ENCODE measurements at places on chromosomes 16 and 17.

DNA sequence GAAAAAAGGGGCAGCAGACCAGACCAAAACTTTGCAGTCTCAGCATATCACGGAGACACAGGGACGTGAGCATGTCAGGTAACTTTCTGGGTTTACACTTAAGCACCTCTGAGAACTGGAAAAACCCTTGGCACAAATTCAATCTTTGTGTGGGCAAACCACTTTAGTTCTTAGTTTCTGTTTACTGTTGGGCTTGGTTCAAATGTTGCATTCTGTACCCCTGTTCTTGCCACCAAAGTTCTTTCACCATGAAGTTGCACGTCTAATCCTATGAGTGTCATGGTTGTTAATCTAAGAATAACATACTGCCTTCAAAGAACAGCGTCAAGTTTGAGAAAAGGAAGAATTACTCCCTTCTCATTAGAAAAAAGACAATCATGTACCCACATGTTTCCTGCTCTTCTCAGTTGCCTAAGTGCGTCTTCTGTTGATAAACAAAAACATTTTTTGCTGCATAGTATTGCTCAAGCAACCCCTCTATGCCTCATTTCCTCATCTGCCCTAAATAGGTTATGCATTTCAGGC lies 11.6 kb downstream of the KRT33A start:
- no peak for DNase-seq

- no peak for DNase-seq
Observed at GRCh38 chr17:50221266-50221863, 19.9 kb upstream of the COL1A1 start.

DNA sequence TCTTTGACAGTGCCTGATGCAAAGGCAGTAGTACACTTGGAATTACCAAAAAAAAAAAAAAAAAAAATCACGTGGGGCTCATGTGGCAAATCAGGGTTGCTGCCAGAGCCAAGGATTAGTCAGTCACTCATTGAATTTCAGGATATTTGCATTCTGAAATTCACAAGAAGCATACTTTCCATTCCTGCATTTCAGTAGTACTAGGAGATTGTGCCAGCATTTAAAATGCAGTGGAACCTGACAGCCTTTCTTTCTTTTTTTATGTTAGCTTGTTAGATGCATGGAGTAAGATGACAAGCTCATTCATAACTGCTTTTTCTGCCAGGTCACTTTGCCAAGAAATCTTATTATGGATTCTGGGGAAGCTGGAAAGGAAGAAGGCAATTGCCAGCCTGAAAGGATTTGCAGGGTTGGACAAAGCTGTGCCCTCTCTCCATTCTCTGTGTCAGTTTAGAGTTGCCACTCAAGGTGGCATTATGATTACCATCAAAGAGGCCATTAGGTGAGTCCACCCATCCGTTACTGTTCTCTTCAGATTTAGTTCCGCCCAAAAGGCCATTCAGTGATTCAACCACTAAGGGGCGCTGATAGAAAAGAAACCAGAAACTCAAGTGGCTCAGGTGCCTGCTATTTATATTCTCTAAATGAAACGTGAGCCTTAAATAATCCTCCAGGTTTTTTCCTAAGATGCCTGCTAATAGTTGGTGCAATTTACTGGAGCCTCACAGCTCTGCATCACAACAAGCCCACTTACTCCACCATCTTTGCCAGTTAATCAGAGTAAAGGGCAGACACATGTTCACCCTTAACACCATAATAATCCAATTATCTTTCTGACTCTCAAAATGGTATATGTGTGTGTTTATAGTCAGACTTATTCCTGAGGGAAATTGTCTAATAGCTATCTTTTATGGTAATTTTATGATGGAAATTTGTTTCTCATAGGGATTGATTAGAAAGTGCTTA lies 59.0 kb downstream of the TANGO6 start:
- DNase-seq, result no peak

DNA sequence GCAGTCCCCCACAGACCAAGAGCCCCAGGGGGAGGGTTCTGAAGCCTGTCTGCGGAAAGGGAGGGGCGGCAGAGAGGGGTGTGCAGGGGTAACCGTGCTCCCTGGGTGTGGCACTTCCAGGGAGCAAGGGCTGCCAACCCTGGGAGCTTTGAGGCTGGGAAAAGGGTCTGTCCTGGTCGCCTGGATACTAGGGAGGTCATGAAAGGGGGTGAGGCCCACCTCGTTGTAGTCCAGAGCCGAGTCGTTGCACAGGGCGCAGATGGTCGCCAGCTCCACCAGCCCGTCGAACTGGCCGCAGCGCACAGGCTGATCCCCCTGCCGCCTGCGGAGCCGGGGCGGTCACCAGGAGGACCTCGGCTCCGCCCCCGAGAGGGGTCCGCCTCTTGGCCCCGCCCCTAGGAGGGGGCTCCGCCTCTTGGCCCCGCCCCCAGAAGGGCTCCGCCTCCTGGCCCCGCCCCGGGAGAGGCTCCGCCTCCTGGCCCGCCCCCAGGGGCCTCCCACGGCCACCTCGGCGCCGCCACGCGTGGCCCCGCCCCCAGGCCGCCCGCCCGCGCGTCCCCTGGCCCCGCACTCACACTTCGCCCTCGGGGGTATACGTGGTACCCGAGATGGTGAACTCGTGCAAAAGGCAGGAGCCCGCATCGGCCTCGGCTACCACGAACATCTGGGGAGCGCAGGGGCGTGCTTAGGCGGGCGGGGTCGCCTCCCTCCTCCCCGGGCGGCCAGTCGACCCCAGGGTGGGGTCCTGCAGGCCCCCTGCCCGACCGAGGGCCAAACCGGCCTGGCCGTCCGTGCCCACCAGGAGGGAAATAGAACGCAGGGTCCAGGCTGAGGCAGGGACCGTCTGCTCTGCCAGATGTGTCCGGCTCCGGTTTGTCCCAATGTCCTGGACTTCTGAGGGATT lies 19.5 kb downstream of the ATP2A3 start:
- DNase-seq, result no peak

GRCh38 chr17:3271072-3271848 lies 26.9 kb downstream of the OR3A1 start:
- no peak for DNase-seq

GRCh38 chr17:57560319-57560705 lies 184.8 kb downstream of the CCDC182 start:
- no peak for DNase-seq

- DNase-seq, result no peak
Observed at GRCh38 chr17:61555127-61555566, 35.9 kb downstream of the NACA2 start.

DNA sequence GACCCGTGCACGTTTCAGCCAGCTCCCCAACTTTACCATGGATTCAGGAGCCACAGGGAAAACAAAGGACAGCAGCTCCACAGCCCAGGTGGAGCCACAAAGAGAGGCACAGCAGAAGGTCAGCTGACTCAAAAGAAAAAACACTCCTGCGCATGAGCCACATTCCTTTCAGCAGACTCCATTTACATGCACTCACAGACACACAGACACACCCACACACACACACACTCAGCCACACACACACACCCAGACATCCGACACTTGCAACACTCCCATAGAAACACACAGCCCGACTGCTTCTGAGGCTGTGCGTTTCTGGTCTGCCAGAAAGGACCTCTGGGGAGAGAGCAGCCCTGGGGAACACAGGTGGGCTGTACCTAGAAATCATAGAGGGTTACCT lies 2335.5 kb downstream of the TP53TG3F start:
- no peak for DNase-seq

DNA sequence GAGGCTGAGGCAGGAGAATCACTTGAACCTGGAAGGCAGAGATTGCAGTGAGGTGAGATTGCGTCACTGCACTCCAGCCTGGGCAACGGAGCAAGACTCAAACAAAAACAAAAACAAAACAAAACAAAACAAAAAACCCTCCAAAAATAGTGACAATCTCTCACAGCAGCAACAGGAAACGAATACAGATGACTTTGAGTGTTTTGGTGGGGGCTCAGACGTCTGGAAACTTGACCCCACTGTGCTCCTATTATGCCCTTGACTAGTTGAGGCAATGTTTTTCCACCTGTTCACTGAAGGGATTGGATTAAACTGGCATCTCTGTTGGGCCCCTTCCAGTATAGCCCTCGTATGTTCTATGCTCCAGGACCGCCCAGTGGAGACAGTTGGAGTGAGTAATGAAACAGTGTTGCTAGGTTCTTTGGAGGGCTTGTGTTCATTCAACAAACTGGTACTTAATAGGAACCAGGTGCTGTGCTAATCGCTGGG lies 167.0 kb downstream of the UTP18 start:
- DNase-seq, result no peak

- DNase-seq, result no peak
Observed at GRCh38 chr17:18102640-18103039, 5.9 kb upstream of the MYO15A start.

- DNase-seq, result peak; percentile 23
Observed at GRCh38 chr16:83187405-83187804, 560.6 kb downstream of the CDH13 start.

DNA sequence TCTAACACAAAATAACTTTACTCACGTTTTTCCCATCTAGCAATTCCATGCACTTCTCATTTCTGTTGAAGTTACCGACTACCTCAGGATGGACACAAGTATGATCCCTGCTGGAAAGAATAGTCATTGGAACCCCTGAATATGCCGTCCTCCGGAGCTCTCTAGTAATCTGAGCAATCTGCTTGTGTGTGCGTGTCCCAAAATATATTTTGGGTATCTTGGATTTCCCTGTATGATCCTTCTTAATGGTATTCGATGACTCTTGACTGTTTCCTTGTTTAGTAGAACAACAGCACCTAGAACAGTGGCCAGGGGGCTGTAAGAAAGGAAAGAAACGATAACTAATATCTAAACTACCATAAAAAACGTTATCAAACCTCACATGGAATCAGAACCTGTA lies 54.9 kb downstream of the BRIP1 start:
- DNase-seq, result no peak

DNA sequence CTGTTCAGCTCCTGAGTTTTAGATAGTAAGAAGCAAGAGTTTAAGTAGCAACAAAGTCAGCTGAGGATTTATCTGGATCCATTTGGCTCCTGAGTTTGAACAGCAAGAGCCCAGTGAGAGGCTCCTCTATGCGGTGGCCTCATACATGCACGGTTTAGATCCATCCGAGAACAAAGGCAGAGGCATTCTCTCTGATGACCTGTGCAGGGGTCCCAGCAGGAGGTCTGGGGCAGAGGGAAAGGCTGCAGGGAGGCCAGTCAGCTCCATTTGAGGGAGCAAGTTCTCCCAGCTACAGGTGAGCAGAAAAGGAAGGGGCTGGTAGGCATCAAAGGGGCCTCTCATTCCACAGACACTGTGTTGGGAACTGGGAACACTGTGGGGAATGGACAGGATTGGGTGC lies 16.5 kb downstream of the PITPNM3 start:
- no peak for DNase-seq

GRCh38 chr16:54115558-54115957 lies 171.0 kb downstream of the IRX3 start:
- DNase-seq, result no peak

- DNase-seq, result no peak
Observed at GRCh38 chr16:25340973-25341372, 83.3 kb upstream of the ZKSCAN2 start.

- no peak for DNase-seq
Observed at GRCh38 chr16:18816286-18816685, 14.9 kb upstream of the ARL6IP1 start.

DNA sequence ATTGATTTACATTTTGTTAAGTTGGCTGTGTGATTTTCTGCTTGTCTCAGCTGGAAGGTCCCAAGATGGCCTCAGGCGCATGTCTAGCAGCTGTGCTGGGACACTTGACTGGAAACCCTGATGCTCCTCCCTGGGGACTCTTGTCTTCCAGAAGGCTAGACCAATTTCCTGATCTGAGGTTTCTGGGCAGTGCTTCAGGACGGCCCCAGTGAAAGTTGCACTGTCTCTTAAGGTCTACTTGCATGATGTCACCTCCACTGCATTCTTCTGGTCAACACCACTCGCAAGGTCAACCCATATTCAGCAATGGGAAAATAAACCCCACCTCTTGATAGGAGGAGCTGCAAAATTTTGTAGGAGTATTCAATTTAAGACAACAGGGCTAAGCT lies 116.0 kb downstream of the SALL1 start:
- DNase-seq, result no peak

DNA sequence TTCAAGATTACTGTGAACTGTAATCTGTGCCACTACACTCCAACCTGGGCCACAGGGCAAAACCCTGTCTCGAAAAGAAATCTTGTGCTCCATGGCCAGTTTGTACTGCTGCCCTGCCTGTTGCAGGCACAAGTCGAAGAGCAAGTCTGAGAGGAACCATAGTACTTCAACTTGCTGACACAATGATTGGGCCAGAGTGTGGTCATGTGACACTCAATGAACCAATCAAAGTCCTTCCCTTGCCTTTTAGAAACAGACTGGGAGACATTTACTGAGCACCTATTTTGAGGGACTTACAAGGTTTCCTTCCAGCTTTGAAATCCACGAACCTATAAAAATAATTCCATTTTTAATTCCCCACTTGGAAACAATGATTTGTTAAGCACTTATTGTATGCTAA lies 39.8 kb upstream of the TMC5 start:
- DNase-seq, result no peak

DNA sequence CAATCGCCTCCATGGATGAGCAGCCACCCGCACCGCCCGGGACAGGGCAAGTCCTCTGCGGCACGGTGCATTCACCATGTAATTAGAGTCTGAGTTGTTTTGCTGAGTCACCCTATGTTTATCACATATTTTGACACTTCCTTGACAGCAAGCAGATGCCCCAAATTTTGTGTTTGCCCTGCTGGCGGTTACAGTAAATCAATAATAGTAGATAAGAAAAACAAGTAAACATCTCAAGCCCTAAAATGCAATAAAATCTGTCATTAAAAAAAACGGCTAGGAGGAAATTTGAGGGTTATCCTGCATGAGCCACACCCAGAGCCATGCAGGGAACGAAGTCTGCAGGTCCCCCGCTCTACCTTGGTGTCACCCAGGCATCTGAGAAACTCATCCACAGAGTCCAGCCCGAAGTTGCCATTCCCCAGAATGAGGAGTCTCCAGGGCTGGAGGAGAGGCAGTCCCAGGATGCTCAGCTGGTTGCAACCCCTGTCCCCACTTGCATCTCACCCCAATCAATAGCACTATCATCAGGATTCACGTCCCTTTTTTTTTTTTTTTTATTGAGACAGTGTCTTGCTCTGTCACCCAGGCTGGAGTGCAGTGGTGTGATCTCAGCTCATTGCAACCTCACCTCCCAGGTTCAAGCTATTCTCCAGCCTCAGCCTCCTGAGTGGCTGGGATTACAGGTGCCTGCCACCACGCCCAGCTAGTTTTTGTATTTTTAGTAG lies 16.5 kb upstream of the ST6GALNAC1 start:
- no peak for DNase-seq

- no peak for DNase-seq
Observed at GRCh38 chr16:51237207-51237606, 86.1 kb upstream of the SALL1 start.

DNA sequence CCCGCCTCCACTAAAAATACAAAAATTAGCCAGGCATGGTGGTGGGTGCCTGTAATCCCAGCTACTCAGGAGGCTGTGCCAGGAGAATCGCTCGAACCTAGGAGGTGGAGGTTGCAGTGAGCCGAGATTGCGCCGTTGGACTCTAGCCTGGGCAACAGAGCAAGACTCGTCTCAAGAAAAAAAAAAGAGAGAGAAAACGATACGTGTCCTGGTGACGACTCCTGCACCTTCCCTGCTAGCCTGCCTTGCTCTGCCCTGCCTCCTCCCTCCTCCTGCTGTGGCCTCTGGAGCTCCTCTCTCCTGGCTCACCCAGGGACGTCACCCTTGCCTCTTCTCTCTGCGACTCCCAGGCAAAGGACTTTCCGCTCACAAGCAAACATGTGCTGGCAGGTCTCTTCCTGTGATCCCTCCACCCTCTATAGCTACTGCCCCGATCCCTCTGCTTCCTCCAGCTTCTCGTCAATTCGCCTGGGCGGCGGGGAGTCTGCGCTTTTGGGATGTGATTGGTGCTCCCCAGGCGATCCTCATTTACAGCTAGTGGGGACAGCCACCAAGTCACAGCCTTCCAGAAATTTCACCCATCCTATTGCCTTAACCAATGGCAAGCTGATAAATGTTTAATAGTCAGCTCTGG lies 25.5 kb upstream of the CBX4 start:
- DNase-seq, result no peak

All from skeletal muscle cell (primary cell).